T-helper 1 cell (primary cell): ENCODE measurements at places on chromosomes 1 and 21.

DNA sequence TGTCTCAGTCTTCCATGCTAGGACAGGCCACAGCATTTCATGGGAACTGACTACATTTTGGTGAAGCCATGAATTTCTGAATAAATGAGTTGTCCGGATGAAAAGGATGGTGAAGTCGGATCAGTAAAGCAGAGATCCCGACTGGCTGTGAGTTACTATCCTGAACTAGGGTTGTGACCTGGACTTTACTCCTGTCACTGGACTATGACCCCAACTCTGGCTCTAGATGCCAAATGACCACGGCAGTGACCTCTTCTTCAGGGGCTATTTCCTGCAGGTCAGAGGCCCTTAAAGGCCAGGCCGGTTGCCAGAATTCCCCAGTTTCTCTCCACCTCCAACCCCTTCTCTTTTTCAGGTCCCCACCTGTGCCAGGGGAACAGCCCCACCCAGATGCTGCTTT, 1.7 kb upstream of the NECTIN4 start:
- no peak for DNase-seq

- no peak for DNase-seq
Measured at GRCh38 chr1:207140536-207140935, 36.5 kb downstream of the C4BPA start.

DNA sequence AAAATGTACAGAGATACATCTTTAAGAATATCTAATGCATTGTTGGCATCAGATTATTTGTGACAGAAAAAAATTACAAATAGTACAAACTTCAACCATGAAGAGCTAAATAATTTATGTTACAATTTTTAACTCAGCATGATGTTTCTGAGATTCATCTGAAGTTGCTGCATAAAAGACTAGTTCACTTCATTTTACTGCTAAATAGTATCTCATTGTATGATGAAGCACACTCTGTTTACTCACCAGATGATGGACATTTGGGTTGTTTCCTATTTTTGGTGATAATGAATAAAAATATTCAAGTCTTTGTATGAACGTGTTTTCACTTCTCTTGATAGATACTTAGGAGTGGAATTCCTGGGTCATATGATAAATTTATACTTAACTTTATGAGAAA, 20.6 kb downstream of the EGLN1 start:
- DNase-seq: no peak

GRCh38 chr1:246482805-246483568, 24.1 kb downstream of the SMYD3 start:
- DNase-seq: no peak

GRCh38 chr1:89525169-89525855, 683 bp downstream of the LRRC8B start:
- peak; percentile 36 for DNase-seq

GRCh38 chr1:156083800-156084790, 1.8 kb upstream of the MEX3A start:
- DNase-seq: no peak

DNA sequence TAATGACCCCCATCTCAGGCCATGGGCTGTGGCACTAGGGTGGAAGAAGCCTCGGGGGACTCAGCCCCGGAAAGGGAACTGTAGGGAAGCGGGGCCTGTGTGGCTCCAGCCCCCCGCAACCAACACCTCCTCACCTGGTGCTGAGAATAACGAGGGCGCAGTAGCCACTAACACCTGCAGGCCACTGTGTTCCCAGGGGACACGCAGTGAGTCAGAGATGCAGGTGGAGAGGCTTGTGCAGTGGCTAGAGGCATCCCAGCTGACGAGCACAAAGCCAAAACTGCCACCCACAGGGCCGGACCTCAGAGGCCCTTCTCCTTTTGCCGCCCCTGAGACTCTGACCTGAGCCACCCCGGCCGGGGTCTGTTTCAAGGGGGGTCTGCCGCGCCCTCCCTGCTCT, 33.5 kb upstream of the CCDC27 start:
- DNase-seq: no peak

- no peak for DNase-seq
Measured at GRCh38 chr1:98556521-98557158, 104.9 kb upstream of the SNX7 start.

DNA sequence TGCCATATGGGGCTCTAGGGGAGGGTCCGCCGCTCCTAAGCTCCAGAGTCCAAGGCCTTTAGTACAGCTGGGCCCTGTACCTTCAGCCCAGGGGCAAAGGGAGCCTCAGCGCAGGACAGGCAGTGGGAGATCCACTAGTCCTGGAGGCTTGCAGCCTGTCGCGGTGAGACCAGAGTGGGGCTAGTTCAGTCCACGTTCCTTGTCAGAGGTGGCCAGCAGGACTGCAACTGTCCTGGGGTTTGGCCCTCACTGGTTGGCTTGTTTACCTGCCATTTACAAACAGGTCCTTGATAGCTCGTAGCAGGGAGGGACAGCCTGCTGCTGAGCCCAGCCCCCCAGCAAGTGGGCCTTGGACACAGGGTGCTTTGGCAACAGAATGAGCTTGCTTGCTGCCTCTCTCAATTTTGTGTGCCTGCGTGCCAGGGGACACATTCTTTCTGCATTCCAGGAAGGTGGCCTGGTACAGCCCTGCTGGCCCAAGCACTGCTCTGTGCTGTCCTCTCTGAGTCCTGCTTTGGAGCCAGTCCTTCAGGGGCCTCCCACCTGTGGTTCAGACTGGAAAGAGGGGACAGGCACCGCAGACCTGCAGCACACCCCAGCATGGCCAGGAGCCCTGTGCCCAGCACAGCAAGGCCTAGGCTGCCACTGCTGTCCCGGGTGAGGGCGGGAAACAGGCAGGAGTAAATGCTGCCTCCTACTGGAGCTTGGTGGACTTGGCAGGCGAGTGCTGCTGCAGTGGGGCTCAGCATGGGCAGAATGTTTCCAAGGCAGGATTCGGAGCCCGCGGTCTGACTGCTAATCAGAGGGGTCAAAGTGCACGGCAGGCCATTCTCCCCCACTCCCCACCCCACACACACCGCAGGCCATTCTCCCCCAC, 15.2 kb downstream of the H6PD start:
- no peak for DNase-seq

DNA sequence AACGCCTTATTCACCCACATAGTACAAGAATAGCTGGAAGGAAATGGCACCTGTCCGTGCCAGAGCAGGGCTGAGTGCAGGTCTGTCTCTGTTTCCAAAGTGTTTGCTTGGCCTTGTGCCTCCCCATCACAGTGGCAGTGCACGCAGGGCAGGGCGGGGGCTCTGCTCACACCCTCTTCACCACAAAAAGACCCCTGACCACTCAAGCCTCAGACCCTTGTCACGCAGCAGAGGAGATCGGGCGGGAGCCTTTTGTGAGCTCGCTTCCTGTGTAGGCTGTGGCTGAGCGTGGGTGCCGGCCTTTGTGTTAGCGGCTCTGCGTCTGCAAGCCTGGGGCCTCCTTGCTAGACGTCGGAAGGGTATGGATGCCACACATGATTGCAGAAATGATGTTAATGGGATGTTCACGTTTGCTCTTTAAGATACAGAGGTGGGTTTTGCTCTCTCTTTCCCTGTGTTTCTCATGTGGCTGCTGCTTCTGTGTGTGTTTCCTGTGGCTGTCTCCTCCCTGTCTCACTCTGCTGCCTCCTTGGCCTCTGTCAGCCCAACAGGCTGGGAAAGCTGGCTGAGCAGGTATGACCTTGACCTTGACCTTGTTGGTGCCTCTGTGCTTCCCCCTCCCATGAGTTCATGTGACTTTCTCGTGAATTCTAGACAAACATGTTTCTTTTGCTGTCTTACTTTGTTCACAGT, 45.4 kb downstream of the S100B start:
- DNase-seq: no peak

GRCh38 chr1:180586671-180587155, 27.9 kb downstream of the OVAAL start:
- DNase-seq: no peak

GRCh38 chr1:110927484-110928075, 36.1 kb downstream of the LRIF1 start:
- DNase-seq: no peak

DNA sequence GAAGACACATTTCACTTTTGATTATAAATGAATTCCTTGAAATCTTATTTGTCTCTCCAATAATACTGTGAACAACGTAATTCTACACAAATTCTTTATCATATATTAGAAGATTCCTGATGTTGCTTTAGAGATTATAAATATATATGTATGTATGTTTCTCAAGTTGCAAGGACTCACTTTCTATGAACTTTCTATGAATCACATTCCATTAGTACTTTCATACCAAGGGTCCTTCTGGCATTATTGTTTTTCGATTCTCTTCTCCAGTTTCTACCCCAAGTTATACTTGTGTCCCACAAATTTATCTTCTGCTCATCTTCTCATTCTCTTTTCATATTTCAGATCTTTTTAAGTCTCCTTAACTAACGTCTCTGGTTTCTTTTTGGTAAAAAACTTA, 55.9 kb downstream of the ZNHIT6 start:
- no peak for DNase-seq

GRCh38 chr21:26320596-26320995, 150.0 kb upstream of the APP start:
- DNase-seq: no peak

DNA sequence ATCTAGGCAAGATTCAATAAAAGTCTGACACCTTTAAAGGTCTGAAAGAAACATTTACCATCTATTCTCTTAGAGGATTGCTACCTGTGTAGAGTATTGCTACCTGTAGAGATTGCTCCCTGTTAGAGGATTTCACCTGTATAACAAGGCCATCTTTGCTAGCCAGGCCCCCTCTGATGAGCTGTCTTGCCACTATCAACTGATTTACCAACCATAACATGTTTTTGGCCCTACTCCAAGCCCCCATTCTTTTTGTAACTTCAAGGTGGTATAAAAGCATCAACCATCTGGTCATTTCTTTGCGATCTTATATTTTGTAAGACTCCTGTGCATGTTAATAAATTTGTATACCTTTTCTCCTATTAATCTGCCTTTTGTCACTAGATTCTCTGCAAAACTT, 424.7 kb upstream of the CAMK1G start:
- no peak for DNase-seq

- no peak for DNase-seq
Measured at GRCh38 chr21:27122686-27123085, 155.8 kb upstream of the ADAMTS5 start.

DNA sequence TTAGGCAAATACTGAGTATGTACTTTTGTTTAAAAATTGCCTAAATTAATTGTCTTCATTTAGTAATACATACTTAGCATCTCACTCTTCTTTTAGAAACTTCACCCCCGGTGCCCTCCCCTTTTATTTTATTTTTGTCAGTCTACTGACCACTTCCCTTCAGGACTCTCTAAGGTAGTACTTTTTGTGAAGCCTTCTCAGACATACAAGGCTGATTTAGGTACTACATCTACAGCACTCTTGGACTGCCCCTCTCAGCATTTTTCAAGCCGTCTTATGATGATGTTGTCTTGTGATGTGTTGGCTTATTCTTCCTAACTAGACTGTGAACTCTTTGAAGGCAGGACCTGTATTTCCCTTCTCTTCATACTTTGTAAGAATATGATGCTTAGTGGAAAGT, 24.7 kb downstream of the RPS6KC1 start:
- no peak for DNase-seq

- no peak for DNase-seq
Measured at GRCh38 chr1:245121523-245121922, 33.3 kb upstream of the KIF26B start.

- DNase-seq: no peak
Measured at GRCh38 chr1:228941666-228942065, 206.4 kb downstream of the RHOU start.

GRCh38 chr1:220291580-220291979, 19.3 kb upstream of the RAB3GAP2 start:
- DNase-seq: no peak

- peak; percentile 28 for DNase-seq
Measured at GRCh38 chr1:40774266-40774998, 9.2 kb upstream of the KCNQ4 start.

- DNase-seq: no peak
Measured at GRCh38 chr1:7811476-7811875, 27.4 kb downstream of the PER3 start.

GRCh38 chr1:59498640-59499039, 201.7 kb downstream of the FGGY start:
- DNase-seq: no peak

GRCh38 chr1:42736152-42736551, 3.9 kb downstream of the CLDN19 start:
- no peak for DNase-seq

GRCh38 chr1:177825276-177825901, 144.5 kb downstream of the SEC16B start:
- no peak for DNase-seq

DNA sequence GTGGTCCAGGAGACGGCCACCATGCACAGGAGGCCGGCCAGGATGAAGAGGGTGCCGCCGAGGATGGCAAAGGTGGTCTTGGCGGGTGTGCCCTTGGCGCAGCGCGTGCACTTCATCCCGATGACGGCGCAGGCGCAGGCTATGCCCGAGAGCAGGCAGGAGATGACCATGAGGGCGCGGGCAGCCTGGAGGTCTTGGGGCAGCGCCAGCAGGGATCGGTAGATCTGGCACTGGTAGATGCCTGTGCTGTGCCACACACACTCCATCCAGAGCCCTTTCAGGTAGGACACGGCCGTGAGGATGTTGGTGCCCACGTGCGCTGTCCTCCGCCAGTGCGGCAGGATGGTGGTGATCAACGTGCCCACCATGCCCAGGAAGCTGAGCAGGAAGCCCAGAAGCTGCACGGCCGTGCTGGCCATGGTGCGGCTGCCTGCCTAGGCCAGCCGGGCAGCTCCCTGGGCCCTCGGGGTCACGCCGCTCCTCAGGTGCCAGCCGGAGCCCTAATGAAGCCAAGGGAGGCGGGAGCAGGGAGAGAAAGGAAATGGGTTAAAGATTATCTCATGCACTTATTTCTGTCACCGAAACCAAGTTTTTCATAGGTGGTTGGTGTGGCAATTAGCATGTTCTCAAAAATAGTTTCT, 18.5 kb downstream of the CLDN14 start:
- no peak for DNase-seq
